ENCODE measurements at places on chromosomes 2 and 18.

DNA sequence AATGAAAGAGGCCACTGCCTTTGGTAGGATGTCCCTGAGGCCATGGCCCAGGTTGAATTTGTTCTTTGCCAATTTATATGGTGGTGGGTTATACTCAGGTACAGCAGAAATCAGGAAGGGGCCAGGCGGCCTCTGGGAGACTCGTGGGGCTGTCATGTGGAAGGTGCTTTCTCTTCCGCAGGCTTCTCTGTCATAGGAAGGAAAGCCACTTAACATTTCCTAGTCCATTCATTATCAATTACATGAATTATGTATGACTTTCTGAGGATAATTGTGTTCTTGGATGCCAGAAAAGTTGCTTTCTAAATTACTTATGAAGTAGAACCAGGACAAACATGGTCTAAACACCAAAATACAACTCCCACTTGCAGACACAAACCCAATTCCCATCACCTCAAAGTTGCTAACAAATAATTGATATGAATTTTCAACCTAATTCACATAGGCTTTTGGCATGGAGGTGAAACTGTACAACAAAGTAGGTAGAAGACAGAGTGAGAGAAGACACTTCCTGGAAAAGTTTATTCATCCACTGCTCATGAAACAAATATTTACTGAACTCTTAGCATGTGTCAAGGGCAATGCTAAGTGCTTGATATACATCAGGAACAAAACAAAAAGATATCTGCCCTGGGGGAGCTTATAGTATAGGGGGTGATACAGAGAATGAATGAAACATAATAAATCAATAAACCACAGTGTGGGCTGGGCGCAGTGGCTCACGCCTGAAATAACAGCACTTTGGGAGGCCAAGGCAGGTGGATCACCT, 50.5 kb upstream of the CHMP1B start:
- no peak for DNase-seq

DNA sequence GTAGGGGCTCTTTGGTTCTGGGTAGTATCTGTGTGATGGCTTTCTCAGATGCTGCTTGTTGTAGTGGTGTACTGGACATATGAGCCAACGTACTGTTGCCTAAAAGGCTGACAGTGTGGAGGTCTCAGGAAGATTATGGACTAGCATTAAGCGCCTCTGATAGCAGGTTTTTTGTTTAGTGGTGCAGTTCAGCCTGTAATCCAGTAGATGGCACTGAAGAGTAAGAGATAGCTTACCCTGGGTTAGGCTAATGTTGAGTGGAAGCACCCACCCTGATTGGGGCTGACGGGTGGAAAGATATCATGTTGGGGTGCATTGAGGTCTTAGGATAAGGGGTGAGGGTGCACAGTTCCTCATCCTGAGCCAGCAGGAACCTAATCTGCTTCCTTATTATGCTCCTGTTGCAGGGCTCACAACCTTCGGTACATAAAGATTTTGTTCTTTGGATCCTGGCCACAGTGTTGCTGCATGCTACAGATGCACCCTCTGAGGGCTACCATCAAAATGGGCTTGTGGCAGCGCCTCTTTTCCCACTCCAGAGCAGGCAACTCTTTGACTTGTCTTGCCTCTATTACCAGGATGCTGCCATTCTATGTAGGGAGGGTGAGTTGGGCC, 79.6 kb downstream of the MSTN start:
- DNase-seq = no peak

DNA sequence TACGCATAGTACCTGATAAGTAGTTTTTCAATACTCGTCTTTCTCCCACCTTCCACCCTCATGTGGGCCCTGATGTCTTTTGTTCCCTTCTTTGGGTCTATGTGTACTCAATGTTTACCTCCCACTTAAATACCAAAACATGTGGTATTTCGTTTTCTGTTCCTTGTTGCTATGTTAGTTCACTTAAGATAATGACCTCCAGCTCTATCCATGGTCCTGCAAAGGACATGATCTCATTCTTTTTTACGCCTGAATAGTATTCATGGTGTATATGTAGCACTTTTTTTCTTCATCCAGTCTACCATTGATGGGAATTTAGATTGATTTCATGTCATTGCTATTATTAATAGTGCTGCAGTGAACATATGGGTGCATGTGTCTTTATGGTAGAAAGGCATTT, 310.4 kb upstream of the VWC2L start:
- DNase-seq = no peak

DNA sequence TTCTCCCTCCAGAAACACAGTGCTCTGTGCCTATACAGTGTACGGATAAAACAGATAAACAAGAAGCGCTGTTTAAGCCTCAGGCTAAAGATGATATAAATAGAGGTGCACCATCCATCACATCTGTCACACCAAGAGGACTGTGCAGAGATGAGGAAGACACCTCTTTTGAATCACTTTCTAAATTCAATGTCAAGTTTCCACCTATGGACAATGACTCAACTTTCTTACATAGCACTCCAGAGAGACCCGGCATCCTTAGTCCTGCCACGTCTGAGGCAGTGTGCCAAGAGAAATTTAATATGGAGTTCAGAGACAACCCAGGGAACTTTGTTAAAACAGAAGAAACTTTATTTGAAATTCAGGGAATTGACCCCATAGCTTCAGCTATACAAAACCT, 70.7 kb downstream of the TANK start:
- DNase-seq = no peak

DNA sequence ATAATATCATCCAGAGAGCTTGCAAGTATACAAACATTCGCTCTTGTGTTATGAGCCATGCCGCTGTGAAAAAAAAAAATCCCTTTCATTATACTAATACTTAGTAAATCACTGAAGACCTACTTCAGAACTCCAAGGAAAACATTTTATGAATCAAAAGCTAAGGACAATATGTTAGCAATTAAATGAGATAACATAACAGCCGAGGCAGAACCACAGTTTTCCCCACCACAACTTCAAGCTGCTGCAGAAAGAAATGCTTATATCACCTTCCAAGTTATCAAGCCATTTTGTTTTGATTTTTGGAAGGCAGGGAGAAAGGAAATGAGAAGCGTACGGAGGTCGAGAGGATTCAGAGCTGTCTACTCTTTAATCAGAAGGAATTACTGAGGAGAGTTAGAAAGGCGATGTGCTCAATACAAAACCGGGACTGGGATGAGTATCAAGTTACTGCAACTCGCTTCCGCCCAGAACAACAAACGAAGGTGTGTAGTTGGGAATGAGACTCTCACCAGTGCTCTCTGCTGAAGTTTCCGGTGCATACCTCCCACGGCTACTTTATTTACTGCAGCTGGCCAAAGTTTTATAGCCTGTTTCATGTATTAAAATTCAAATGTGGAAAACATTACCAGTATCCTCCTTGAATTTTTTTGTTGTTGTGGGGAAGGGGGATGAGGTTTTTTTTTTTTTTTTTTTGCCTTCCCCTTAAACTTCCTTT, 292.2 kb upstream of the CCDC68 start:
- DNase-seq = no peak

DNA sequence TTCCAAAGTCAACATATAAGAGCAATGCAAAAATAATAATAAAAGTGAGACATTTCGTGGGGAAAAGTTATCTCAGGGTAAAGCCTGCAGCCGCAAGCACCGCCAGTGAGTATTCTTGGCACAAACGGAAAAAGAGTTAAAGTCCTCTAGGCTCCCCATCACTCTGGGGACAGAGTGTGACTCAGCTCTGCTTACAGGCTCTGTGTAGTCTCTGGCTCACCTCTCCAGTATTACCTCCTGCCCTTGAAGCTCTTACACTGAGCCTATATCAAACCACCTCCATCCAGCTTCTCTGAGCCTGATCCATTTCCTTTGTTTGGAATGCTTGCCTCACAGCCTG, 55.5 kb downstream of the MTHFD2 start:
- no peak for DNase-seq

DNA sequence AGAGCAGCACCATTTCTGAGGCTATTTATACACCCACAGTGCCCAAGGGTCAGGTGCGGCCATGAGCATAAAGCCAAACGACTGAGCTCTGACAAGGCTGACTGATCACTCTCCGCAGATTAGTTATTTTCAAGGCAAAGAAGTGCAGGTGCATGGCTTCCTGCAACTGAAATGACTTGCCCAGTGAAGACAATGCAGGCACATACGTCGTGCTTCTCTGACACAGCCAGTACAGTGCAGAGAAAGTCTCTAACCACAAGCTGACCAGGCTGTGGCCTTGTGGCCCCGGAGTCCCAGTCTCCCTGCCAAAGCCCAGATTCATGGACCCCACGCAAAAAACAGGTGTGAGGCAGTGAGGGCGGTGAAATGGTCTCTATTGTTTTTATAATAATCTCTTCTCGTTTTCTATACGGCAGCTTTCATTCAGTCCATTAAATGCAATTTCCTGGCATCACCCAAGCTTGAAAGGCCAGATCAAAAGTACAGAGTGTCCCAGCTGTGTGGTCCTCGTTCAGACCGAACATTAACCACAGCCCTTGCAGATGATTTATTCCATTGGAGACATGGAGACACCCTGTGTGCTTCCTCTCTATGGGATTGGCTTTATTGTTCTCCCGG, 447.0 kb upstream of the ID2 start:
- no peak for DNase-seq

GRCh38 chr2:64609942-64610281, 43.8 kb downstream of the SERTAD2 start:
- DNase-seq = no peak

- DNase-seq = no peak
These were observed 142.4 kb upstream of the SOX11 start for GRCh38 chr2:5549771-5550170.

Data from caudate nucleus (tissue), 63 donors.